ENCODE measurements at places on chromosomes 4 and X. TPM values are rescaled to one million over a fixed set of nuclear protein-coding genes. Genes with fewer than 3 reads are reported as not detected.
A peak's percentile ranks its signal among the peaks of the same experiment; 100 is the strongest.

Gene RAB39B
- total RNA-seq = 0.05 TPM

Gene NCBP2L
- total RNA-seq = not detected

DNA sequence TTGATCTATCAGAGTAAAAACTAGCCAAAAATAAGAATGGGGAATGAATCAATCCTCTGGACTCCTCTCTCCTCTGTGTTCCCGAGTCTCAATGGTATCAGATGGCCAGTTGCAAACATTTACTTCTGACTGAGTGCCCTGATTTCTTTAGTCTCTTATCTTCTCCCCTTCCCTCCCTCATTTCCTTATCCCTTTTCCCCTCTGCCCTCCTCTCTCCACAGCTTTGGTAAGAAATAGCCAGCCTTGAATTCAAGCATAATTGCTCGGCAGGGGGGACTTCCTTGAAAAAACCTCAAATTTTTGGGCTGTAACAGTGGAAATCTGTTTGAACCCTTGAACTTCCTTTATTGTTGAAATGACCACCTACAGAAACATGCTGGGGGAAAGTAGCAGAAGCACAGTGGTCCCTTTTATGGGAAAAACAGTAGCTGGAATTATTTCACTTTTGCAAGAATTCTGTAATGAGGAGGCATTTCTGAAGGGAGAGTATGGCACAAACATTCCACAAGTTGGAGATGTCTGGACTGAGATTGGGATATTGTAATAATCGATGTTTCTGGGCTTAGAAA, 40.3 kb downstream of the NHS start:
- peaks cover 74% of the 10 kb centered on the region for H3K4me1 ChIP-seq
- no peak overlapping the region for H3K27ac ChIP-seq
- peaks cover 4% of the 10 kb centered on the region for H3K36me3 ChIP-seq
- DNase-seq = no peak
- H3K4me3 ChIP-seq = no peak overlapping the region

DNA sequence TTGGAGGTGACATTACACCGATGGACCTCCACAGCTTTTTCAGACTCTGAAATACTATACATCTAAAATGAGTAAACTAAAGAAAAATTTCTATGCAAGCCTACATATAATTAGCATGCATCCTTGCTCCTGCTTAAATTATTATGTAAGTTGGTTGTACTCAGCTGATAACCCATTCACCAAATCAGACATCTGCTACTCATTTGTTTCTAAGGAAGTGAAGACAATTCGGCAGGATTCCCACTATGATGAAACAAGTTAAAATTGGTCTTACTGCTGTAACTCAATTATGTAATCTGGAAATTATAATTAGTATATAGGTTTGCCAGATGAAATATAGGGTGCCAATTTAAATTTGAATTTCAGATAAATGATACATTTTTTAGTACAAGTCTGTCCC, 59.5 kb upstream of the FGF13 start:
- no peak for DNase-seq
- peaks cover 6% of the 10 kb centered on the region for H3K4me1 ChIP-seq
- H3K4me3 ChIP-seq = no peak overlapping the region
- H3K27ac ChIP-seq = no peak overlapping the region

GRCh38 chr4:15811703-15812337, 33.7 kb downstream of the CD38 start:
- peaks cover 26% of the 10 kb centered on the region for H3K27me3 ChIP-seq
- H3K4me3 ChIP-seq = no peak overlapping the region
- DNase-seq = no peak
- no peaks in the 10 kb centered on the region for H3K36me3 ChIP-seq

Gene NPY2R
- not detected for total RNA-seq

GRCh38 chrX:101385795-101386541, at the start of gene BTK:
BTK (minus strand) TSS chrX:101386191; CDS start chrX:101375284, 10,907 bp downstream.
- H3K27ac ChIP-seq = no peak within 1 kb of the TSS
- peaks cover 4% of the 10 kb centered on the region for H3K4me1 ChIP-seq
- DNase-seq = no peak
- H3K27me3 ChIP-seq = peaks cover 14% of the 10 kb centered on the region
- H3K4me3 ChIP-seq = no peak within 1 kb of the TSS
- peaks cover 1% of the 10 kb centered on the region for H3K36me3 ChIP-seq

DNA sequence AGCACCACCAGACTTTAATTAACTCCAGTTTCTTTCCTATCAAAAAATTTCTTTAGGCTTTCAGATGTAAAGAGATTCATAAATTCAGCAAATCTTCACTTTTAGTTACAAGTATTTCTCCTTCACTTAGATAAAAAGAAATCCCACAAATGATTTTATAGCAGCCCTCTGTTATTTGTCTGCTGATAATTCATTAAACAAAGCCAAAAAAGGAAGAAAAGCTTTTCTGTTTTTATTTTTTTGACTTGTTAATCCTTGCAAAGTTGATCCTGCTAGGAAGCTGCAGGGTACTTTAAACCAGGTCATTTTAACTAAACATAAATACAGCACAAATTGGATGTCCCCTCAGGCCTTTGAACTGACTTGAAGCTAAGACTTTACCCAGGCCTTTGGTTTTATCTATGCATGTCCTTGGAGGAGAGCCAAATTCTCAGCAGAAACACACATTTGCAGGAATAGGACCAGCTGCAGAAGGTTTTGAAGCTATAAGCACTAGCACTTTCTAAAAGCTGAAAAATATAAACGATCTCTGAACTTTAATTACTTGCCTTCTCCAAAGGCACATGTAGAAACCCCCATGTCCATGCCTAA, 57.5 kb downstream of the PCDH18 start:
- H3K27me3 ChIP-seq = peaks cover 5% of the 10 kb centered on the region
- no peaks in the 10 kb centered on the region for H3K36me3 ChIP-seq
- H3K4me3 ChIP-seq = no peak overlapping the region
- no peak for DNase-seq

DNA sequence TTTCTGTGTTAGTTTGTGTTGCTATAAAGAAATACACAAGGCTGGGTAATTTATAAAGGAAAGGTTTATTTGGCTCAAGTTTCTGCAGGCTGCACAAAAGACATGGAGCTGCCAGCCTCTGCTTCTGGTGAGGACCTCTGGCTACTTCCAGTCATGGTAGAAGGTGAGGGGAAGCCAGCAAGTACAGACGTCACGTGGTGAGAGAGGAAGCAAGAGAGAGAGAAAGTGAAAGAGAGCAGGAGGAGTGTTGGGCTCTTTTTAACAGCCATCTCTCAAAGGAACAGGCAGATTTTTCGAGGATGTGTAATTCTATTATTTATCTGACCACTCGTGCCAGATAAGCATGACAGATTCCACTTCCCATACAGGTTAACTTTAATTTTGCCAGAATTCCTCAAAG, 1199.1 kb downstream of the ADGRL3 start:
- DNase-seq = no peak
- no peak overlapping the region for H3K27ac ChIP-seq
- no peaks in the 10 kb centered on the region for H3K36me3 ChIP-seq
- H3K4me3 ChIP-seq = no peak overlapping the region
- H3K4me1 ChIP-seq = no peaks in the 10 kb centered on the region

DNA sequence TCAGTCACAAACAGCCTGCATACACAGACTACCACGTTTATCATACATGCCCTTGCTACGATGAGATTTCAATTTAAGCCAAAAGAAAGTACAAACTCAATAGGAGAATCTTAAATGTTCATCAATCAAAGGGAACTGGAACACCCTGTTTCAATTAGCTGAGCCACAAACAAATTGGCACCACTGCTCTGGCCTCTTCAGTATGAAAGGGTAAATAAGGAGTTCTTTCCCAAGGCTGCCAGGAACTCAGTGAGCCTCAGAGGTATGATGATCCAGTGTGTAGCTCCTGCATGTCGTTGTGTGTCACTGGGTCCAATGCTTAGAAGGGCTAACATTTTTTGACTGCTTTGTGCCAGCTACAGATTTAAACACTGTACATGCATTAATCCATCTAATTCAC, 5.4 kb downstream of the RNF150 start:
- no peak overlapping the region for H3K27ac ChIP-seq
- H3K36me3 ChIP-seq = no peaks in the 10 kb centered on the region
- peaks cover 2% of the 10 kb centered on the region for H3K27me3 ChIP-seq
- peaks cover 71% of the 10 kb centered on the region for H3K4me1 ChIP-seq
- no peak overlapping the region for H3K4me3 ChIP-seq

DNA sequence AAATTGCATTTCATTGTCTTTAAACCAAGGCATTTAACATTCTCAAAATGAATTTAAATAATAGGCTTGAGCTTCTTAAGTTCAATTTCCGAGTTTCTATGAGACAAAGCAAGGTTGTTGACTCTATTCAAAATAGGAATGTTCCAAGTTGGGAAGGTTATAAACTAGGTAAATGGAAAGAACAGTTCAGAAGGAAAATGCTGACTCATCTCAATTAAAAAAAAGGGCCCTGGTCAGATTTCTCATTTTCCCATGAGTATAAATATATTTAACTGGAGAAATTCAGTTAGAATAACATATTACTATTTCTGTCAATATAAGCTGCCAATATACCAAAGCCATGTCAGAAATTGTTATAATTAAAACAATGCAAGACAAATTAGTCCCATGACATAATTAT, 113.8 kb downstream of the ATP8A1 start:
- H3K27ac ChIP-seq = no peak overlapping the region
- no peaks in the 10 kb centered on the region for H3K36me3 ChIP-seq
- no peak for DNase-seq
- H3K4me3 ChIP-seq = no peak overlapping the region
- no peaks in the 10 kb centered on the region for H3K4me1 ChIP-seq

GRCh38 chr4:181807771-181808170, 435.4 kb upstream of the TENM3 start:
- peak; percentile 3 for DNase-seq
- peaks cover 13% of the 10 kb centered on the region for H3K27me3 ChIP-seq
- peaks cover 7% of the 10 kb centered on the region for H3K4me1 ChIP-seq
- no peaks in the 10 kb centered on the region for H3K36me3 ChIP-seq
- no peak overlapping the region for H3K27ac ChIP-seq

- peaks cover 6% of the 10 kb centered on the region for H3K4me1 ChIP-seq
- no peak overlapping the region for H3K27ac ChIP-seq
- no peaks in the 10 kb centered on the region for H3K27me3 ChIP-seq
- H3K4me3 ChIP-seq = peak overlapping the region; percentile 82
- no peaks in the 10 kb centered on the region for H3K36me3 ChIP-seq
- no peak for DNase-seq
Measured at GRCh38 chrX:110796407-110796697, 735 bp upstream of the CHRDL1 start.

DNA sequence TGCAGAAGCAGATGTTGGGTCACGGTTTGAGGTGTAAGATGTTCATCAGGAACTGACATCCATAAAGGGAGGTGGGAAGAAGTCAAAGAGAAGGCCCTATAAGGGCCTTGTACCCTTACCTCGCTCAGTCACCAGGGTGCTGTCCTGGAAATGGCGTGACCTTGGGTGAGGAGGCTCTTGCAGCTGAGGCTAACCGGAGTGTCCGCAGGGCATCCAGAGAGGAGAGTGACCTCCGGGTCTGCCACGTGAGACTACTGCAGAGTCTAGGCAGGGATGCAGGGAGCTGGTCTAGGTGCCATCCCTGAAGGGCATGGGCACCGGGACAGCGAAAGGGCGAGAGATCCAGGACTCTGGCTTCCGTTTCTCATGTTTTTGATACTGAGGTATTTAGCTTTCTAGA, 28.7 kb upstream of the IRAK1 start:
- peak overlapping the region; percentile 55 for H3K27ac ChIP-seq
- peaks cover 51% of the 10 kb centered on the region for H3K4me1 ChIP-seq
- H3K4me3 ChIP-seq = no peak overlapping the region
- H3K27me3 ChIP-seq = peaks cover 2% of the 10 kb centered on the region
- DNase-seq = no peak

- peak overlapping the region; percentile 23 for H3K27ac ChIP-seq
- peak; percentile 7 for DNase-seq
- peaks cover 23% of the 10 kb centered on the region for H3K4me1 ChIP-seq
- no peaks in the 10 kb centered on the region for H3K36me3 ChIP-seq
Measured at GRCh38 chrX:69027181-69028005, 137.9 kb downstream of the PJA1 start.

Gene BMPR1B
- total RNA-seq = not detected

DNA sequence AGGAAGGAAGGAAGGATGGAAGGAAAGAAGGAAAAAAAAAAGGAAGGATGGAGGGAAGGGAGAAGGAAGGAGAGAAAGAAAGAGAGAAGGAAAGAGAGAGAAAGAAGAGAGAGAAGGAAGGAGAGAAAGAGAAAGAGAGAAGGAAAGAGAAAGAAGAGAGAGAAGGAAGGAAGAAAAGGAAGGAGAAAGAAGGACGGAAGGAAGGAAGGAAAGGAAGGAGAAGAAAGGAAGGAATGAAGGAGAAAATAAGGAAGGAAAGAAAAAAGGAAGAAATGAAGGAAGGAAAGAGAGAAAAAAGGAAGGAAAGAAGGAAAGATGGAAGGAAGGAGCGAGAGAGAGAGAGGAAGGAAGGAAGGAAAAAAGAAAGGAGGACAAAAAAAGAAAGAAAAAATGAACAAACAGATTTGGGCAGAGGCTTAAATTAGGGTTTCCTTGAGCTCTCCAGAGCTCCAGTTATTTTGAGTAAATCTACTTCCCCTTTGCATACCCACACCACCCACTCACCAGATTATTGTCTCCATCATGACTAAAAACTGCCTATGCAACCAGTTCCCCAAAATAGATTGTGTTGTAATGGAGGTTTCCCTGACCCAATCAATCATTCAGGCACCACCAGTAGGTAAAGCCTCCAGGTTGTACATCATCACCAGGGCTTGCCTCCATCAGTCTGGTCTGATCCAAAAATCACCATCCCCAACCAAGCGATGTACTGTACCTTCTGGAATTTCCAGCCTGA, 1722.9 kb upstream of the PCDH10 start:
- no peak overlapping the region for H3K27ac ChIP-seq
- no peaks in the 10 kb centered on the region for H3K27me3 ChIP-seq
- DNase-seq = no peak
- H3K36me3 ChIP-seq = peaks cover 6% of the 10 kb centered on the region
- no peak overlapping the region for H3K4me3 ChIP-seq

Gene TEX13B
- not detected for total RNA-seq

GRCh38 chr4:122787940-122788339, 38.7 kb upstream of the FGF2 start:
- no peak overlapping the region for H3K27ac ChIP-seq
- H3K27me3 ChIP-seq = no peaks in the 10 kb centered on the region

- H3K4me1 ChIP-seq = peaks cover 57% of the 10 kb centered on the region
- no peak for DNase-seq
- no peak overlapping the region for H3K4me3 ChIP-seq
Measured at GRCh38 chr4:145871209-145871608, 67.4 kb downstream of the ZNF827 start.

Gene NXF2B
- total RNA-seq = not detected

- H3K36me3 ChIP-seq = peaks cover 21% of the 10 kb centered on the region
- peaks cover 37% of the 10 kb centered on the region for H3K4me1 ChIP-seq
- H3K27ac ChIP-seq = no peak overlapping the region
- H3K27me3 ChIP-seq = no peaks in the 10 kb centered on the region
- DNase-seq = no peak
Measured at GRCh38 chr4:145929415-145930178, 9.0 kb downstream of the ZNF827 start.

Gene GRIA3
- 14.8 TPM for total RNA-seq

DNA sequence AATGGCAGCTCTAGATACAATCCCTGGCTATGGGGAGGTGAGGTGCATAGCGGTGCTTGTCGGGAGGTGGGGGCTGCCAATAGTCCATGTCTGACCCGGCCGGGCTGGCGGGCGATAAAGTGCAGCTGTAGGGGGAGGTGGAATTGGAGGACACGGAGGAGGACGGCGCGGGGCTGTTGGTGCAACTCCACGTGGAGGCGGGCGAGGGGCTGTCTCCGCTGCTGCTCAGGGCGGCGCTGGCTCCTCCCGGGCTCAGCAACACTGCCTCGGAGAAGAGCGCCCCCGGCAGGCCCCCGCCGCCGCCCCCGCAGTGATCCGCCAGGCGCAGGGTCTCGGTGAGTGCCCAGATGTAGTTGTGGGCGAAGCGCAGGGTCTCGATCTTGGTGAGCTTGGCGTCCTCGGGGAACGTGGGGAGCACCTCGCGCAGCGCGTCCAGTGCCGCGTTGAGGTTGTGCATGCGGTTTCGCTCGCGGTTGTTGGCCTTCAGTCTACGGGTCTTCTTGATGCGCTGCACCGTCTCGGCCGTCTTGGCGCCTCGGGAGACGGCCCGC, 1.3 kb downstream of the NEUROG2 start:
- 0 out of 2 replicates have a peak, but pooled peaks cover 9% of the 10 kb centered on the region for H3K36me3 ChIP-seq
- H3K4me3 ChIP-seq = peak overlapping the region; percentile 48
- H3K4me1 ChIP-seq = peaks cover 41% of the 10 kb centered on the region
- peaks cover 71% of the 10 kb centered on the region for H3K27me3 ChIP-seq

Measured in HFFc6 (cell line).